ENCODE measurements at places on chromosomes 13 and 19. TPM values are rescaled to one million over a fixed set of nuclear protein-coding genes. Genes with fewer than 3 reads are reported as not detected.

- H3K36me3 ChIP-seq, result no peaks in the 10 kb centered on the region
- peaks cover 7% of the 10 kb centered on the region for H3K4me1 ChIP-seq
- peak overlapping the region; percentile 67 for H3K27ac ChIP-seq
- peak overlapping the region; percentile 42 for H3K4me3 ChIP-seq
Observed at GRCh38 chr19:48332351-48332661, 7.0 kb downstream of the EMP3 start.

Gene ZNF793
- 10.1 TPM for total RNA-seq

DNA sequence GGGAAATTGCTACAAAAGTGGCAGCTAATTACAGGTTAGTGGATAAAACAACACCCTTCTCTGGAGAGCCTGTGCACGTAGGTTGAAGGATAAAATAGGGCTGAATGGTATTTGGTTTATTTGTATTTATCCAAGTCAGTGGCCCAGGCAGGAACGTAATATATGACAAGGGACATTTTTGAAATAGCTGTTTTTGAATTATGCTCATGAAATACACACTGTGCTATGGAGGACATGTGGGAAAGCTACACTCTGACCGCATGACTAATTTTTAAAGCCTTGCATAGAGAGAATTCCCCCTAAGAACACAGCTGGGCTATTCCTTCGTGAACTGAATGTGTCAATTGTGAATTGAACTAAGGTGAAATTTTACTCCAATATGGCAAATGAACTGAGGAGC lies 292.1 kb upstream of the MAB21L1 start:
- H3K4me3 ChIP-seq, result no peak overlapping the region
- DNase-seq, result no peak
- no peaks in the 10 kb centered on the region for H3K27me3 ChIP-seq
- no peaks in the 10 kb centered on the region for H3K4me1 ChIP-seq

GRCh38 chr13:111241006-111241755 lies 79.3 kb upstream of the TEX29 start:
- no peak overlapping the region for H3K27ac ChIP-seq
- no peak overlapping the region for H3K4me3 ChIP-seq
- no peaks in the 10 kb centered on the region for H3K27me3 ChIP-seq
- no peak for DNase-seq
- H3K4me1 ChIP-seq, result no peaks in the 10 kb centered on the region

DNA sequence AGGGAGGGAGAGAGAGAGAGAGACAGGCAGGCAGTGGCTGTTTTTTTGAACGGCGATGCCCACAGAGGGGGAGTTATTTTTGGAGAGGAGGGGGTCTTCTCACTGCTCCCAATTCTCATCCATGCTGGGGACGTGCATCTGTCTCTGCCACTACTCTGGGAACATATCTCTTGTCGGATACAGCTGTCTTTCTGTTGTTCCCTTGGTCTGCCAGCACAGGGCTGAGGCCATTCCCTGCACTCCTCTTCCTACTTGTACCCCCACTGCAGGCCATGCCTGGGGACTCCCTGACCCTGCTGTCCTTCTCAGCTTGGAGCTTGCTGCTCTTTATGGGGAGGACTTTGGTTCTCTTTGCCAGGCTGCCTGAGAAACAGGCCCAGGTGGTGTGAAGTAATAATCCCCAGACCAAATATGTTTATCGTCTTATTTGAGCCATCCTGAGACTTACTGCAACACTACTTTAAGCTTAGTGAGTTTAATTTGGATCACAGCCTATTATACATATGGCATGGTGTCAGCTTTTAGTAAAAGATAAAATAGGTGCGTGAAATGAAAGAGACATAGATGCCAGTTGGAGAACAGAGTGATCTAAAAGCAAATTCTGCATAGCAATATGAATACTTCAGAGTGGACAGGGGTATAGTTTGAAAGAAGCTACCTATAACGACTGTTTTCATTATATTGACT lies 19.1 kb downstream of the LRCH1 start:
- no peak overlapping the region for H3K4me3 ChIP-seq
- DNase-seq, result no peak
- no peaks in the 10 kb centered on the region for H3K27me3 ChIP-seq
- no peak overlapping the region for H3K27ac ChIP-seq

Gene IL12RB1
- total RNA-seq, result 0.36 TPM

DNA sequence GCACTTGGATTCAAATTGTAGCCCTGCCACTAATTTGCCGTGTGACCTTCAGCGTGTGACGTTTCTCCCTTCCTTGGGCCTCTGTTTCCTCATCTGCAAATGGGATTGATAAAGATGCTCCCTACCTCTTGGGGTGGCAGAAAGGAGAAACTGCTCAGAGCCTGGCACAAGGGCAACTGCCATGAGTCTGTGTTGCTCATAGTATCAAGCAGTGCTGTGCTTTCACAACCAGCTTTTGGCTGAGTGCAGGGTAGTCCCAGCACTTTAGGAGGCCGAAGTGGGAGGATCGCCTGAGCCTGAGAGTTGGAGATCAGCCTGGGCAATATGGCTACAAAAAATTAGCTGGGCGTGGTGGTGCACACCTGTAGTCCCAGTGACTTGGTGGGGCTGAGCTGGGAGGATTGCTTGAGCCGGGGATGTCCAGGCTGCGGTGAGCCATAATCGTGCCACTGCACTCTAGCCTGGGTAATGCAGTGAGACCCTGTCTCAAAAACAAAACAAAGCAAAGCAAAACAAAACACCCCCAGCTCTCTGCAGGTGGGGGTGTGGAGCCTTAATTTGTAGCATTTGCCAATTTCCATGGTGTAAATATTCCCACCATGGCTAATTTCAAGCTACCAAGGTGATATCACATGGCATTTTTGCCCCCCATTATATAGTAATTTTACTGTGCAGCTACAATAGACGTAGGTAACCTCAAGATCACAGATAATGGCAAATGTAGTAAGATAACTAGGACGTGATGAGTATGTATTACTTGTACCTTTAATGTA lies 1.6 kb upstream of the MARK4 start:
- H3K4me3 ChIP-seq, result no peak overlapping the region
- H3K36me3 ChIP-seq, result no peaks in the 10 kb centered on the region
- no peak overlapping the region for H3K27ac ChIP-seq
- no peaks in the 10 kb centered on the region for H3K27me3 ChIP-seq

DNA sequence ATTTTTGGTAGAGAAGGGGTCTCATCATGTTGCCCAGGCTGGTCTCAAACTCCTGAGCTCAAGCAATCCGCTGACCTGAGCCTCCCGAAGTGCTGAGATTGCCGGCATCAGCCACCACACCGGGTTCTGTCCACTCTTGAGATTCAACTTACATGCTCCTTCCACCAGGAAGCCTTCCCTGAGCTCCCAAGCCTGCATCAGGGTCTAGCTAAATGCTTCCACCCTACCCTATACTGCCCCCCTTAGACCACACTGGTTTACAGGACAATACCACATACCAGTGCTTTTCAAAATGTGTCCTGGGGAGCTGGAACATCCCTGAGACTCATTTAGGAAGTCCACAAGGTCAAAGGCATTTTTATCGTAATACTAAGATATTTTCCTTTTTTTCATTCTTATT lies 15.1 kb upstream of the CACNG8 start:
- H3K4me3 ChIP-seq, result no peak overlapping the region
- no peaks in the 10 kb centered on the region for H3K36me3 ChIP-seq
- DNase-seq, result no peak
- no peak overlapping the region for H3K27ac ChIP-seq

DNA sequence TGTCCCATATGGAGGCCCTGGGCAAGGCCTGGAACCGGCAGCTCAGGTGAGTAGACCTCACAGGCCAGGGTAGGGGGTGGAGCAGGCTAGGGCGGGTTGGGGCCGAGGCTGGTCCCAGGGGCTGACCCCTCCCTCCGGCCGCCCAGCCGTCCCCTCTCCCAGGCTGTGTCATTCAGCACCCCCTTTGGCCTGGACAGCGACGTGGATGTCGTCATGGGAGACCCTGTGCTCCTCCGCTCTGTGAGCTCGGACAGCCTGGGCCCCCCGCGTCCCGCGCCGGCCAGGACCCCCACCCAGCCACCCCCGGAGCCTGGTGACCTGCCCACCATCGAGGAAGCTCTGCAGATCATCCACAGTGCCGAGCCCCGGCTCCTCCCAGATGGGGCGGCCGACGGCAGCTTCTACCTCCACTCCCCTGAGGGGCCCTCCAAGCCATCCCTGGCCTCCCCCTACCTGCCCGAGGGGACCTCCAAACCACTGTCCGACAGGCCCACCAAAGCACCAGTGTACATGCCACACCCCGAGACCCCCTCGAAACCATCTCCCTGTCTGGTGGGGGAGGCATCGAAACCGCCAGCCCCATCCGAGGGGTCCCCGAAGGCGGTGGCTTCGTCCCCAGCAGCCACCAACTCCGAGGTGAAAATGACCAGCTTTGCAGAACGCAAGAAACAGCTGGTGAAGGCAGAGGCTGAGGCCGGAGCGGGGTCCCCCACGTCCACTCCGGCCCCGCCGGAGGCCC lies 16.0 kb downstream of the CAMSAP3 start:
- DNase-seq, result no peak
- no peaks in the 10 kb centered on the region for H3K27me3 ChIP-seq
- no peaks in the 10 kb centered on the region for H3K4me1 ChIP-seq
- H3K36me3 ChIP-seq, result no peaks in the 10 kb centered on the region

Gene APC2
- total RNA-seq, result 11.9 TPM

GRCh38 chr19:45179072-45179891 lies 698 bp downstream of the BLOC1S3 start:
- no peaks in the 10 kb centered on the region for H3K36me3 ChIP-seq
- no peaks in the 10 kb centered on the region for H3K27me3 ChIP-seq
- peak overlapping the region; percentile 88 for H3K4me3 ChIP-seq
- peak overlapping the region; percentile 85 for H3K27ac ChIP-seq
- no peaks in the 10 kb centered on the region for H3K4me1 ChIP-seq

Measured in Panc1 (cell line).